ENCODE measurements at places on chromosomes 7 and 10.

DNA sequence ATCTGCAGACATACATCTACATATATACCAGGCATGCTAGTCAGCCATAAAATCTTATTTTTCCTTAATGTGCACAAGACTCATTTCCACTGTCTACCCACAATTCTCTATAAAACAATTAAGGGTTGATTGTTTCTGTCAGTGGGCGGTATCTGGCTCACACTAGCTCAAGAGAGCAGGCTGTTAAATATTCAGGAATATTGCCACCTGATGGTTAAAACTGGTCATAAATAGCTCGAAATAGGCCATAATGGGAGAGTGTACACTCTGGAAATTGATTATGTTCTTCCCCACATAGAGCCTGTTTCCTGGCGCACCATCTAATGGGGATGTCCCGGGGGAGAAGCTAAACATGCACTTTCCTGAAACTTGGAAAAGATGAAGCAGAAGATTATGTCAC lies 620.6 kb upstream of the ANKRD30A start:
- DNase-seq, result no peak

DNA sequence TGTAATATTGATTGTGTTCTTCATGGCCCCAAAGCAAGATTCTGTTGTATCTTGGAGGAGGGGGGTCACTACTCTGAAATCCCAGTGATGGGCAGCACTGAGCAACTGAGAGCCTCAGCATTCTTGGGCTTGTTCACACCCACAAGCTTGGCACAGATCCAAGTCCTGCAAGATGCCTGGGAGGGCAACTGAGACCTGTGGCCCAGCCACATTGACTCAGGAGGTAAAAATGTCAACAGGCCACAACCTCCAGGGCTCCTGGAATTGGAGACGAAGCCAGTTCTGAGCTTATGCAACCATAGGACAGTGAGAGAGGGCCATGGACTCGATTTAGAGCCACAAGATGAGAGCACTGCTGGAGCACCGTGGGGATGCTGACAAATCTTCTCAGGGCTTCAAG lies 3.1 kb upstream of the DOCK1 start:
- DNase-seq, result peak; percentile 91

DNA sequence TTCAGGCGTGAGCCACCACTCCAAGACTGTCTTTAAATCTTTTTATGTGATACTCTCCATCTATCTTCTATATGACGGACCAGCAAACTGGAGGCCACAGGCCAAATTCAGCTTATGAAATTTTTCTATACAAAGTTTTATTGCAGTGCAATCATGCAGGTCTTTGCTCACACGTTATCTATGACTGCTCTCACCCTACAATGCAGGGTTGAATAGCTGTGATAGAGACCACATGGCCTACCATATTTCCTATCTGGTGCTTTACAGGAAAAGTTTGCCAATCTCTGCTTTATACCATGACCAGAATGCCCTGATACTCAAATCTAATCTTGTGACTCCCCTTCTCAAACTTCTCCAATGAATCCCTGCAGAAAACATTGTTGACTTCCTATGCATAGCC lies 89.5 kb upstream of the ACBD5 start:
- no peak for DNase-seq

DNA sequence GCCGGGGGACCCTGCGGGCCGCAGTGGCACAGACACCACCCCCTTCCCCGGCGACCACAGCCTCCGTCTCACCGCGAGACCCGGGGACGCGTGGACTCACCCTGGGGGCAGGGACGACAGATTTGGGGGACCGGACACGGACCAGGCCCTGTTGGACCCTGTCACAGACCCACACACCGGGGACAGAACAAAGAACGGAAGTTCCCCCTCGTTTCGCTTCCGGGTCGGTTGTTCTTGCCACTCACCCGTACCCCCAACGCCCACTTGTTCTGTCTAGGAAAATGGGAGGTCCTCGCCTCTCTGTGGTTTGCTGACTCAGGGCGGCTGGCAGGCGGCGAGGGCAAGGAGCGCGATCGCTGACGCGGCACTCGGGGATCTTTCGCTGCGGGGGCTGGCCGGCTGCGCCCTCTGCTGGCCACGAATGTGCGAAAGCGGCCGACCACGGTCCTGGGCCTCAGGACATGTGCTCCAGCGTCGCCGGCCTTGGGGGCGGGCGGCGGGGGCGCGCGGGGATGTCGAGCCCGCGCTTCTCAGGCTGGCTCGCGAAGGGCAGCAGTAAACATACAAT lies at the start of gene ZNF3:
TSS of gene ZNF3 (minus strand) at position 189 of the 568 bp plus-strand sequence. CDS start 4,366 bp downstream, outside the sequence.
- DNase-seq, result peak; percentile 99

- no peak for DNase-seq
Measured at GRCh38 chr10:30495687-30496086, 61.7 kb downstream of the MAP3K8 start.

DNA sequence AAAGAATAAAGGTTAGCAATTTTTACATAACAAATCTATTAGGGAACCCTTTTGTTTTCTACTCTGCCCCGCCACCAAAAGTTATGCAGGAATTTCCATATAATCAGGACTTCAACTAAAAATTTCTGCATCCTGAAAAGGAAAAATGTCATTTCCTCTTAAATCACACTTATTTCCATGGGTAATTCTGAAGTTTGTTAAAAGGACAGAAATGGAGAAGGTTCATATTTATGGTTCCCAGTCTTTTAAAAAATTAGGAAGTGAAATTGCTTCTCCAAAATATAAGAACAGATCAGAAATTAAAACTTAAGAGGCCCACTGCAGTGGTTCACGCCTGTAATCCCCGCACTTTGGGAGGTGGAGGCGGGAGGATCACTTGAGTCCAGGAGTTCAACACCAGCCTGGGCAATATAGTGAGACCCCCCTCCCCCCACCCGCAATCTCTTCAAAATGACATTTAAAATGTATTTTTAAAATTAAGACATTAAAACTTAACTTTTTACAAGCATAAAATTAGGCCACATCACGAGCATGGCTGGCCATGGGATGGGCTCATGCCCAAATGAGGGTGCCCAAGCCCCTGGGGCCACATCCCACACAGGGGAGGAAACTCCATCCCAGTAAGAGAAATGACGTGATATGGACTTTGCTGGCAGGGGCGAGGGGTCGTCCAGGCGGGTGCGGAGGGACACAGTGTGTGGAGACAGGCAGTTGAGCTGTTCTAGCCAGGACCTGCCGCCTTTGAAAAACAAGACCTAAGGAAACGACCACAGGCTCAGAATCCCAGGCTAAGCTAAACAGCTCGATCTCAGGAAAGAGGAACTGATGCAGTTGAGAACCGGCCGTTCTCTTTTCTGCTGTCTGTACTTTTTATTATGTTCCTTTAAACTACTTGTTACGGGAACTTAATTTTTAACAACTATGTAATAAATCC lies 51.3 kb upstream of the NFE2L3 start:
- no peak for DNase-seq

DNA sequence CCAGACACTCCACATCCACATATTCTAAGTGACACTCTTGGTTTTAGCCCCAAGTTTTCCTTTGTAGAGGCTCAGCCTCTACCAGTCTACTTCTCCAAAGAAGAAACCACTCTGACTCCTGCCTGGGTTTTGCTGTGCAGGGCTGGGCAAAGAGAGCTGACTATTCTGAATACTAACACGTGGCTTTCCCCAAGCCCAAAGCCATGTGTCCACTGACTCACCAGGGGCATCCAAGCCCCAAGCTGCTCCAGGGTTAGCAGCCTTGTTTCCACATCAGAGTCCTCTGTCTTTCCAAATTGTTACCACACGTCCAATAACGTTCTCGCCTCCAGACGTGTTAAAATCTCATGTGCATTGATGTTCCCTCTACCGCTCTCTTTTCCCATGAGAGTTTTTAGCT lies 8.7 kb downstream of the GALNTL5 start:
- DNase-seq, result peak; percentile 19

DNA sequence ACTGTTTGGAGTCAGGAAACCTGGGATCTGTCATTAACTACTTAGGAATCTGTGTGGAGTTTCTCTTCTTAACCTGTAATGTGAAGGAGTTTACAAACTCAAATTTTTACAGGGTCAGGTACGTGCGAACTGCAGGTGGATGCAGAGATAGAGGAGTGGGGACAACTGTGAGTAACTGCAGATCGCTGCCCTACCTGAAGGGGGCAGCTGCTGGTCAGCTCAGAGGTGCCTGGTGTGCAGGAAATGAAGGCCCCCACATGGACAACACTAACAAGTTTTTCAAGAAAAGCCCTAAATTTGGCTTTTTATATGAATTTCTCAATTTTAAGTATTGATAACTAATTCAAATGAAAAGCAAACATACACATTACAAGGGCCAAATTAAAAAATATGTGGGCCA lies 380.0 kb downstream of the REEP3 start:
- DNase-seq, result no peak
